ENCODE measurements at places on chromosomes 1 and 21. TPM values are rescaled to one million over a fixed set of nuclear protein-coding genes. Genes with fewer than 3 reads are reported as not detected.

Gene GNG12
- total RNA-seq, result 201 TPM

Gene RAB7B
- 4.2 TPM for total RNA-seq

Gene TGFBR3
- total RNA-seq, result 15.8 TPM

Gene RHD
- total RNA-seq, result not detected

Gene PLPP3
- 14.7 TPM for total RNA-seq

All from fibroblast of villous mesenchyme (primary cell).